Activated CD8-positive, alpha-beta memory T cell treated with anti-CD3 and anti-CD28 coated beads, Interleukin-2, amount 10 ng/mL, durations not matched to agents 7 days and 5 days (primary cell): ENCODE measurements at places on chromosomes 6 and 20. TPM values are rescaled to one million over a fixed set of nuclear protein-coding genes. Genes with fewer than 3 reads are reported as not detected.

GRCh38 chr6:124494956-124495664 is 467.1 kb upstream of the RNF217 start:
- DNase-seq: no peak

- DNase-seq: no peak
Observed at GRCh38 chr6:163579111-163579879, 164.8 kb downstream of the QKI start.

GRCh38 chr6:112640891-112641290 is 293.8 kb downstream of the RFPL4B start:
- no peak for DNase-seq

- no peak for DNase-seq
Observed at GRCh38 chr6:107079429-107079828, 35.9 kb downstream of the BEND3 start.

DNA sequence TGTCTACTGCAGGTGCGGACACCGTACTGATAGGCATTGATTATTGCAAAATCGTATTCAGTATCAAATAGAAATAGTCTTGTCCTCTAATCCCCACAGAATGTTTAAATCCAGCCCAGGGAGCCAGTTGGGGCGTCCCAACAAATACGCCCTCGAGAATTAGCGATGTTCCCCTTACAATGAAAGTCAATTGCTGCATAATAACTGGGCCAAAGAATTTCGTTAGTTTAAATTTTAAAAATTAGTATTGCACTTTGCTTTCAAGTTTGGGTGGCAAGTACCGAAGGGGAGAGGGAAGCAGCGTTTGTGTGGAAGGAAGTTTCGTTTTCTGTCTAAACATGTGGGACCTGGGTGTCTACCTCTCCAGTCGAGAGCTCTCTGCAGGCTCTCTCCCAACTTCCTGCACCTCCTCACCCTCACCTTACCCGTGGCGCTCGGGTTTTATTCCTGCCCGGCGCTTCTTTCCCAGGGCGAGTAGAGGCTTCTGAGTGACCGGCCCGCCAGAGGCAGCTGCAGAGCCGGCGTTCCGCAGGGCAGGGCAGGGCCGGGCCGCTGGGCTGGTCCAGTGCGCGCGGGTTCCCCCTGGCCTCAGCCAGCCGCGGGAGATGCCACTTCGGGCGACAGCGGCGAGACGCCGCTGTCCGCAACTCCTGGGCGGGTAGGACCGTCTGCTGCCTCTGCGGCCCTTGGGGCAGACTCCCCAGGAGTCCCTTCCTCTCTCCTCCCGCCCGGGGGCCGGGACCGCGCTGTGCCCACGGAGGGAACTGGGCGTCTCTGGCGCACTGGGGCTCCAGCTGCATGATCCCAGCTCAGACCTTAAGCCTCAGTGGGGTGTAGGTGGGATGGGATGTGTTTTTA is 862 bp upstream of the TFAP2C start:
- DNase-seq: no peak

- no peak for DNase-seq
Observed at GRCh38 chr6:135423649-135424128, 73.9 kb downstream of the AHI1 start.

GRCh38 chr6:117706504-117706903 is 31.2 kb downstream of the NUS1 start:
- DNase-seq: no peak

- DNase-seq: no peak
Observed at GRCh38 chr20:13756551-13756950, 28.2 kb downstream of the ESF1 start.

- DNase-seq: peak; percentile 77
Observed at GRCh38 chr6:137799950-137800568, 67.0 kb upstream of the TNFAIP3 start.

GRCh38 chr20:59223182-59223601 is 59.6 kb downstream of the ZNF831 start:
- DNase-seq: no peak

- no peak for DNase-seq
Observed at GRCh38 chr6:136608991-136609390, 58.8 kb upstream of the MAP7 start.

DNA sequence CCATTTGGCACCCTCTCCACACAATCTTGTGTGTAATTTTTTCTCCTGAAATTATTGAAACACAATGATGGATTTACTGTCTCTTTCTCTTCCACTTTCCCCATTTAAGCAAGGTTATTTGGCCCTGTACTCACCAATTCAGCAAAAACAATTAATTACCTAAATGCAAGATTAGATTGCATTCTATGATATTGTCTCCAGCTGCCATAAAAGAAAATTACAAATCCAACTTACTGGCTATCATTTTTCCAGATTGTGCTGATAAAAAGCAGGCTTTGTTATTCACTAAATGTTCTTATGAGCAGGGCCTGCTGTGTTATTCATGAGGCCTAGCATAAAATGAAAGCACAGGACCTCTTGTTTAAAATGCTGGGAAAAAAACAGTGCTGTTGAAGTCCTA is 95.8 kb upstream of the IRAK1BP1 start:
- no peak for DNase-seq

DNA sequence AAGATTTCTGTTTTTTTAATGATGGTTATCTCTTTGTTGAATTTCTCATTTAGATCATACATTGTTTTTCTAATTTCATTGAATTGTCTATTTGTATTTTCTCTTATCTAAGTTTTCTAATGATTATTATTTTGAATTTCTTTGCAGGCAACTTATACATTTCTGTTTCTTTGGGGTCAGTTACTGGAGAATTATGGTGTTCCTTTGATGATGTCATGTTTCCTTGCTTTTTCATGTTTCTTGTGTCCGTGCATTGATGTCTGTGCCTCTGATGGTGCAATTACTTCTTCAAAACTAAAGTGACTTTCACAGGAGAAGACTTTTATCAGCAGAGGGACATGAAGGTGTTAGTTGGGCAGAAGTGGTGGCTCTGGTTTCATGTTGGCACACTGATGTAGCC is 270.7 kb upstream of the MOCS1 start:
- no peak for DNase-seq

- no peak for DNase-seq
Observed at GRCh38 chr6:154986787-154987235, 8.3 kb upstream of the TIAM2 start.

DNA sequence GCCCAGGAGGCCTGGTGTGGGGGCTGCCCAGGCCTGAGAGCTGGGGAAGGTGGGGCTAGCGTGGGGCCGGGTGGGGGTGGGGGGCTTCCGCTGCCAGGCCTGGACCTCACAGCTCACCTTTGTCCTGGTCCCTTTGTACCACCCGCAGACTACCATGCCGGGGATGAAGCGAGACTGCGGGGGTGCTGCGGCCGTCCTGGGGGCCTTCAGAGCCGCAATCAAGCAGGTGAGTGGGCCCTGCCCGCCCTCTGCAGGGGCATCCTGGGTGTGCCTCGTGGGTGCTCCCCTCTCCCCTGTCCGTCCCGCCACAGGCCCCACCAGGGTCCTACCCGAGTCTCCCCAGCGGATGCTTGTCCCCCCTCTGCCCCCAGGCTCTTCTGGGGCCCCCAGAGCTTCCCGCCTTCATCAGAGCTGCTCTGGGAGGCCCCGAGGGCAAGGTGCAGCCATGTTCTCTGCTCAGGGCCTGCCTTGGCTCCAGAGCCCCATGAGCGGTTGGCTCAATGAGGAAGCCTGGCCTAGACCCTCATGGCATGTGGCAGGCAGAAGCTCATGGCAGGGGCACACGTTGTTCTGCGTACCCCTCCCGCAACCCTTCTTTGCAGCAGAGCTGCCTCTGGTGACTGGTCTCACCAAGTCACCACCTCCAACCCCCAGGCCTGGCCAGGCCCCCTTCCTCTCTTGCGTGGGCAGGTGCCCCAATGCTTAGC is 14.5 kb downstream of the NPEPL1 start:
- peak; percentile 23 for DNase-seq

GRCh38 chr20:4304601-4305000 is 289.2 kb upstream of the RNF24 start:
- DNase-seq: peak; percentile 27

DNA sequence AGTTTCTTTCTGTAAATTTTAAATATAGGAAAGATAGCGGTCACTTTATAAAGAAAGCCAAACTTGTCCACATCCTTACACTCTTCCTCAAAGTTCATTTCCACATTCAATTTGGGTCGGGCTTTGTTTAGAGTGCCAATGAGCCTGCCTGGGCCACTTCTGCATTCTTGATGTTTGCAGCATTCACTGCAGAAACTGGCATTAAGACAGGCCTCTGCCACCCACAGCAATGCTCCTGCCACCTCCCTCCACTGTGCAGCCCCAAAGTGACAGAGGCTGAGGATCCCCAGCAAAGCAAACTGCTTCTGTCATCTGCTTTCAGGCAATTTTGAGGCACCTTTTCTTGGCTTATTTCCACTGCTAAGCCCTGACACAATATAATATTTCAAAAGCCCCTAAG is 61.2 kb downstream of the TNFAIP3 start:
- no peak for DNase-seq

- DNase-seq: no peak
Observed at GRCh38 chr6:106630366-106630765, 988 bp downstream of the QRSL1 start.

- DNase-seq: no peak
Observed at GRCh38 chr6:159494586-159494972, 198.5 kb downstream of the SOD2 start.

- no peak for DNase-seq
Observed at GRCh38 chr6:162203287-162203686, 524.3 kb downstream of the PRKN start.

DNA sequence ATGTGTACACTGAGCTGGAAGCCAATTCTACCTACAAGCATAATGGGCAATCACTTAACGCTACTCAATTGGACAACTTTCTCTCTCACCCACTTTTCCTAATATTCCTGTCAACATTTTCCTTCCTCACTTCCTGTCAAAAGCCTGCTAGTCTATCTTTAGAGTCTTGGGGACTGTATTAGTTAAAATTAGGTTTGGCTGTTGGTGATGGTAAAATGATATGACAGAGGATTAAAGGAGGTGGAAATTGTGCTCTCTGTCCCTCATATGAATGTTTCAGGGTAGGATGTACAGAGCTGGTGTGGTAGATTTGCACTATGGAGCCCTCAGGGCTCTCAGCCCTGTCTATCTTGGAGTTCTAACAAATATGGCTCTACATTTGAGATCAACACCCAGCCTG is 129.7 kb downstream of the CEP57L1 start:
- no peak for DNase-seq

- DNase-seq: no peak
Observed at GRCh38 chr20:7503501-7503900, 436.8 kb downstream of the HAO1 start.

DNA sequence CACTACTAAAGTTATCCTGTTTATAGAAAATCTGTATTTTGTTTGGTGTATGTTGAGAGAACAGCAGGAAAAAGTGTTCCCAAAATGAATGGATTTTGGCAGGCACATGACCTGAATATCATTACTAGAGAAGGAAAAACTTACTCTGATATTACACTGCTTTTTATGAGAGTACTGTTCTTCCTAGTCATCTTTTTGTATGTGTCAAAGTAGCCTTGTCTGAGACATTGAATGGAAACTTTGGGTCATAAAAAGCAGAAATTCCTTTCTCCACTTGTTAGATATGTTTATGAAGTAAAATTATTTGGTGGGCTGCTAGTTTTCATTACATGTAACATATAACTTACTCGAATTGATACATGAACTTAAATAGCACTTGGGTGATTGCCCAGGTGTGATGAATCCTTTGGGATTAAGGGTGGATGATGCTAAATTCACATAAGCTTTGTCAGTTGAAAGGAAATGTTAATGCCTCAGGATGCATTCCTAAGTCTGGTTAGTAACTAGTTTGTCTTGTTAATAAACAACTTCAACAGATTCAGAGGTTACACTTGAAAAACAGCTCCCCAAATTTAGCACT is 206.7 kb downstream of the CENPW start:
- no peak for DNase-seq

GRCh38 chr6:166715065-166715464 is 88.0 kb upstream of the RPS6KA2 start:
- no peak for DNase-seq

DNA sequence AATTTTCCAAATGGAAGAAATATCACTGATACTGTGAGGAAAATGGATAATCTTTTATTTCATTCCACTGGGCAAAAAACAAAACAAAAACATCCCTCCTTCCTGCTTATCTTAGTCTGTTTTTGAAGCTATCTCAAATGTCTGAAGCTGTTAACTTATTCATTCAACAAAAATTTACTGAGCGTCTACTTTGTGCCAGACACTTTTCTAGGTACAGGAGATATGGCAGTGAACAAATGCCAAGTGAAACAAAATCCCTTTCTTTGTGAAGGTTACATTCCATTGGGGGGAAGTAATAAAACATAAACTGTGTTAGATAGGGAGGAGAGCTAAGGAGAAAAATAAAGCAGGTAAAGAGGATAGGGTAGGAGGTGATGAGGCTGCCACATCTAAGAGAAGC is 47.5 kb downstream of the TNFRSF21 start:
- DNase-seq: no peak

The TSPO2 gene
- not detected for total RNA-seq

The HSPA12B gene
- total RNA-seq: not detected

The SLC18B1 gene
- total RNA-seq: 6.4 TPM

The COL9A1 gene
- total RNA-seq: not detected

The MUC22 gene
- total RNA-seq: not detected

The CFAP206 gene
- total RNA-seq: not detected

The NOX3 gene
- not detected for total RNA-seq

The ZSCAN16 gene
- 4.6 TPM for total RNA-seq

The TXLNB gene
- total RNA-seq: 0.38 TPM

The SHLD1 gene
- 9.1 TPM for total RNA-seq

The HUS1B gene
- 1.2 TPM for total RNA-seq

The MRPS10 gene
- 28.8 TPM for total RNA-seq

The GATA5 gene
- not detected for total RNA-seq

The TREM1 gene
- not detected for total RNA-seq

The GJE1 gene
- total RNA-seq: not detected

The TFAP2B gene
- total RNA-seq: not detected
